ENCODE measurements at places on chromosomes 1 and 21. TPM values are rescaled to one million over a fixed set of nuclear protein-coding genes. Genes with fewer than 3 reads are reported as not detected.

DNA sequence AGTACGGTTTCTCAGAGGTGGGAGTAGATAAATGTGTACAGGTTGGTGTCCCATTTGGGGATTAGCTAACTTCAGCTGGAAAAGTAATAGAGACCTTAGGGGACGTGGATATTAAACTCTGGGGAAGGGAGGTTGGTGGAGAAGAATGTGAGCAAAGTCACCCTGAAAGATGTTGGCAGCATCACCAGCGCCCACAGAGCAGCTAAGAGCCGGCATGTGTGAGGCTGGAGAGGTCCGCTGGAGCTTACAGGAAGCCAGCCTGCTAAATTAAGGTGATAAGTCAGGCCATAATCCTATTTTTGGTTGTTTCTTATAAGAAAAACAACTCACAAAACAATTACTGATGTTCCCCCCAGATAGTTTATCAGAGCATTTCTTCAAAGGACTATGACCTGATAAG is 12.2 kb downstream of the PTGFRN start:
- H3K4me1 ChIP-seq: peaks cover 13% of the 10 kb centered on the region
- DNase-seq: no peak
- H3K36me3 ChIP-seq: no peaks in the 10 kb centered on the region
- no peak overlapping the region for H3K27ac ChIP-seq

GRCh38 chr1:201461645-201462441 is 7.1 kb downstream of the PHLDA3 start:
- H3K36me3 ChIP-seq: peaks cover 24% of the 10 kb centered on the region
- H3K27ac ChIP-seq: peak overlapping the region; percentile 33
- H3K27me3 ChIP-seq: no peaks in the 10 kb centered on the region
- DNase-seq: no peak
- no peak overlapping the region for H3K4me3 ChIP-seq

- no peak overlapping the region for H3K4me3 ChIP-seq
- no peaks in the 10 kb centered on the region for H3K36me3 ChIP-seq
- no peak for DNase-seq
- no peaks in the 10 kb centered on the region for H3K27me3 ChIP-seq
- H3K4me1 ChIP-seq: no peaks in the 10 kb centered on the region
Measured at GRCh38 chr1:85940656-85941306, 215.8 kb downstream of the COL24A1 start.

GRCh38 chr21:42406201-42406621 is 2.5 kb downstream of the UBASH3A start:
- H3K36me3 ChIP-seq: no peaks in the 10 kb centered on the region
- DNase-seq: no peak
- no peak overlapping the region for H3K4me3 ChIP-seq
- H3K27ac ChIP-seq: no peak overlapping the region
- peaks cover 4% of the 10 kb centered on the region for H3K4me1 ChIP-seq

GRCh38 chr1:11886986-11887665 is 28.4 kb upstream of the NPPB start:
- H3K36me3 ChIP-seq: no peaks in the 10 kb centered on the region
- H3K4me3 ChIP-seq: no peak overlapping the region
- no peak overlapping the region for H3K27ac ChIP-seq
- no peak for DNase-seq

GRCh38 chr1:21904704-21905520 is 32.2 kb downstream of the HSPG2 start:
- DNase-seq: no peak
- H3K36me3 ChIP-seq: peaks cover 10% of the 10 kb centered on the region
- H3K4me1 ChIP-seq: peaks cover 59% of the 10 kb centered on the region
- no peaks in the 10 kb centered on the region for H3K27me3 ChIP-seq
- H3K27ac ChIP-seq: no peak overlapping the region

GRCh38 chr1:13842497-13842896 is 142.5 kb downstream of the PRDM2 start:
- no peaks in the 10 kb centered on the region for H3K4me1 ChIP-seq
- no peak for DNase-seq
- no peaks in the 10 kb centered on the region for H3K27me3 ChIP-seq
- H3K27ac ChIP-seq: no peak overlapping the region
- H3K4me3 ChIP-seq: no peak overlapping the region

GRCh38 chr1:213687832-213688231 is 299.9 kb upstream of the PROX1 start:
- no peaks in the 10 kb centered on the region for H3K36me3 ChIP-seq
- peaks cover 3% of the 10 kb centered on the region for H3K4me1 ChIP-seq
- no peak overlapping the region for H3K4me3 ChIP-seq
- no peak overlapping the region for H3K27ac ChIP-seq

DNA sequence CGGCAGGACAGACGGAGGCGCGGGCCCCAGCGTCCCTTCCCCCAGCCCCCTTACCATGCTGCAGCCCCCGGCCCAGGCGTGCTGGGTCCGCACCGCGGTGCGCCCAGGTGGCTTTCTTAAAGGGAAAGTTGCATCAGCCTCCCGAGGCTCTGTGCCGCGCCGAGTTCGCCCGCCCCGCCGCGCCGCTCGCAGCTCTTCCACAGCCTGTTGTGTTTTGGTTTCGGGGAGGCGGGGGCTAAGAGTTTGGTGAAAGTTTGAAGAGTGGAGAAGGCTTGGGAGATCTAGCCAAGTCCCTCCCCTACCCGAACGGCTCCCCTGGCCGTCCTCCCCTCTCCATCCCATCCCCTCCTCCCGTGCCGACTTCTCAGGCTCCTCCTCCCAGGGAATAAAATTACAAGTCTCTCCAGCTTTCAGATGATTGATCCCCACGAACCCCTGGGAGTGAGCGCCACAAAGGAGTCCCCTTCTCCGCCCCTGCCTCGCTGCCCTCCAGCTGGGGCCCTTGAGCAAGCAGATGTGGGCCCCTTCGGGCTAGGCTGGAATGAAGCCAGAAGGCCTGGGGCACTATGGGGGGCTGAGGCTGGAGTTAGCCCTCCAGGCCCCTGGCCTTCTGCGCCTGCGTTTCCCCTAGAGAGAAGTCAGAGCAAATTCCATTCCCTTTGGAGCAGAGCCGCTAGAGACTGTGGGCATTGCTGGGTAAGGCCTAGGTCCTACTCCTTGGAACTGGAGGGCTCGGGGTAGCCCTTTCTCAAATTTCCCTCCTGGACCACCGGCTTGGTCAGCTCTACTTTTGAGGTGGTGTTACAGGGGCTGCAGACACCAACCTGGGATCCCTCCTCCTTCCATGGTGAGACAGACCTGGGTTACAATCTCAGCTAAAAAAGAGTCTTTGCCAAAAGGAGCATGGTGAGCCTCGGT is at the start of gene SLC6A9:
Gene SLC6A9 (minus strand): TSS at position 211 of the 918 bp plus-strand sequence. CDS start 7,185 bp downstream, outside the sequence.
- H3K4me1 ChIP-seq: peaks cover 54% of the 10 kb centered on the region
- no peaks in the 10 kb centered on the region for H3K36me3 ChIP-seq
- H3K27ac ChIP-seq: peak within 1 kb of the TSS; percentile 90
- peak within 1 kb of the TSS; percentile 80 for H3K4me3 ChIP-seq
- DNase-seq: peak; percentile 89

- H3K4me1 ChIP-seq: peaks cover 4% of the 10 kb centered on the region
- H3K36me3 ChIP-seq: peaks cover 2% of the 10 kb centered on the region
- DNase-seq: no peak
- H3K27me3 ChIP-seq: no peaks in the 10 kb centered on the region
- H3K4me3 ChIP-seq: no peak overlapping the region
Measured at GRCh38 chr1:244672946-244673682, 20.2 kb downstream of the DESI2 start.

DNA sequence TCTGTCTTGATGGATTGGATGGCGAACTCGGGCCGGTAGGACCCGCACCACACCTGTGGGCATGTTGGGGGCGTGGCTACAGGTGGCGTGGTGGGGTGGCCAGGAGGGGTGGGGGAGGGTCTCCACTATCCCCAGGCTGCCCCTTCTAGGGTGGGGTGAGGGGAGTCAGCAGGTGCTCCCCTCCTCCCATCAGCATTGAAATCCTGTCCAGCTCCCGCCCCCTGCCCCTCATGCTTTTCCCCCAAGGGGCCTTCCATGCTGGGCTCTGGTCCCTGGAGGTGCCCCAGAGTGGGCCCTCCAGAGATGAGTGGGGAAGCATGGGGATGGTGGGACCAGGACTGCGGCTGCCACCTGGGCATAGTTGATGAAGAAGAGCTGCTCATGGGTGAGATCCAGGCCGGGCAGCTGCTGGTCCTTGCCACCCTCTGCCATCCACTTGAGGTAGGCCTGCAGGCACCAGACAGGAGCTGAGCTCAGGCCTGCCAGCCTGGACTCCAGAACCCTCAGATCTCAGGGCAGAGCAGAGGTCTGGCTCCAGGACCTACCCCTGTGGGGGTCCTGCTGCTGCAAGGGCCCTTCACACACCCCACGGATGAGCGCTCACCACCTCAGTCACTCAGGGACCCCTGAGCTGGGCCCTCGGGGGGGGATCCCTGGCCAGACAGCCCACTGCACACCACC is 5.1 kb downstream of the PRXL2B start:
- DNase-seq: no peak
- no peak overlapping the region for H3K4me3 ChIP-seq
- peaks cover 36% of the 10 kb centered on the region for H3K36me3 ChIP-seq
- H3K4me1 ChIP-seq: peaks cover 33% of the 10 kb centered on the region
- no peaks in the 10 kb centered on the region for H3K27me3 ChIP-seq

DNA sequence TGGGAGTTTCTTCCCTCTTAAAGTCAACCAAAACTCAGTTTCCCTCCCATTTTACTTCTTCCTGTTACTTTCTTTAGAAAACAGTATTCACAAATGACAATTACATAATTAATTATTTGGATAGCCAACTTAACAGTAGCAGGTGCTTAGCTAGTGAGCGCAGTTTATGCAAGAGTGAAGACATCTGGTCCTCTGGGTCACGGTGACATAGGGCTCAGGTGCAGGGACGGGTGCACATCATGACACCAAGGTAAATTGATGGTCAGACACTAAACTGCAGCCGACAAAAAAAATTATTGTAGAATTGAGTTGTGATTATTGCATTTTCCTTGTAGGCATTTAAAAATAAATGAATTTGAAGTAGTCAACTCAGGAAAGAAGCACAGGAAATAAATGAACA is 142.0 kb upstream of the KCTD3 start:
- no peaks in the 10 kb centered on the region for H3K36me3 ChIP-seq
- DNase-seq: no peak
- no peaks in the 10 kb centered on the region for H3K27me3 ChIP-seq
- H3K27ac ChIP-seq: no peak overlapping the region
- no peaks in the 10 kb centered on the region for H3K4me1 ChIP-seq
- no peak overlapping the region for H3K4me3 ChIP-seq

DNA sequence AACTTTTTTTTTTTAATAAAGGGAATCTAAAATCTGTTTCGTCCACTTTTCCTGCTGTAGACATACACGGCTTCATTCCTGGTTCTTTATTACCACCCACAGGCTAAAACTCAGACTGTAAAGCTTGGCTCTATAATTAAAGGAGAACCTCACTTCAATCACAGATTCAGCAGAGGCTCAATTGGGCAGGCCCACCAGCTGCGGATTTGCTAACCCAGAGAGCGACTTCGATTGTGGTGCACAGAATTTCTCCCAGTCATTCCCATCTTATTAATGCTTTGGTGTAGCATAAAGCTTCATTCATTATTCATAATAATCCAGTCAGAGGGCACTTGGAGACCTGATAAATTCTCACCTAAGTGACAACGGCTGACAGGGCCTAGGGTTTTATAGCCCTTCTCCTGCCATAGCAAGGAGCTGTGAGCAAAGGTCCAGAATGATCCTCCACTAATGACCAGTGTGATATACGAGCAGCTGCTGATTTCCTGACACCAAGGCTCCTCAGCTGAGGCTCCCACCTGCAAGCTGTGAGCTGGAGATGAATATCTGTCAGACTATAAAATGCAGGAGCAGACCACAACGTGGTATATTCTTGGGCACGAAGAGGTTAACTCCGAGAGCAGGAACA is 149.0 kb downstream of the ATP6V1G3 start:
- DNase-seq: no peak
- H3K27ac ChIP-seq: no peak overlapping the region

- H3K36me3 ChIP-seq: no peaks in the 10 kb centered on the region
- peak overlapping the region; percentile 2 for H3K27ac ChIP-seq
- no peak overlapping the region for H3K4me3 ChIP-seq
- H3K4me1 ChIP-seq: peaks cover 28% of the 10 kb centered on the region
- H3K27me3 ChIP-seq: no peaks in the 10 kb centered on the region
Measured at GRCh38 chr1:89942825-89943658, 51.9 kb upstream of the ZNF326 start.

- H3K27ac ChIP-seq: no peak overlapping the region
- no peaks in the 10 kb centered on the region for H3K27me3 ChIP-seq
- H3K4me1 ChIP-seq: peaks cover 6% of the 10 kb centered on the region
- DNase-seq: no peak
- H3K36me3 ChIP-seq: peaks cover 82% of the 10 kb centered on the region
- H3K4me3 ChIP-seq: no peak overlapping the region
Measured at GRCh38 chr1:32775640-32776337, 41.4 kb downstream of the YARS1 start.

GRCh38 chr1:161175771-161176453 is 1.4 kb downstream of the B4GALT3 start:
- peak overlapping the region; percentile 91 for H3K4me3 ChIP-seq
- DNase-seq: no peak
- H3K27ac ChIP-seq: no peak overlapping the region
- H3K27me3 ChIP-seq: no peaks in the 10 kb centered on the region
- H3K36me3 ChIP-seq: peaks cover 48% of the 10 kb centered on the region

DNA sequence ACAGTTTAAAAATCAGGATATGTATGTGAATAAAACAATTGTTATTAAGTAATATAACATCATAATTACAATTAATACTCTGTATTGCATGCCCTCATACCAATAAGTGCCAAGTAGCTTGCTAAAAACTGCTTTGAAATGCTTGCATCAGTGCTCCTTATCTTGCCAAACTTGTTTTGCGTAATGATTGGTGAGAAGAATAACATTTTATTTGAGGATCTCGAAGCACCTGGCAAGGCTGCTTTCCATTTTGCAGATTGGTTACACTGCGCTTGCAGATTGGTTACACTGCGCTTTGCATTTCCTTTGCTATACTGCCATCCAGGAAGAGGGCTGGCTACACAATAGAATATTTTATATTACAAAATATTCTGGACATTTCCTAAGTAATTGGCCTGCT is 1.7 kb upstream of the PBX1 start:
- no peaks in the 10 kb centered on the region for H3K36me3 ChIP-seq
- no peak overlapping the region for H3K27ac ChIP-seq
- no peak overlapping the region for H3K4me3 ChIP-seq

- peaks cover 3% of the 10 kb centered on the region for H3K4me1 ChIP-seq
- H3K27me3 ChIP-seq: no peaks in the 10 kb centered on the region
- H3K27ac ChIP-seq: no peak overlapping the region
Measured at GRCh38 chr21:15212206-15212605, 147.4 kb upstream of the NRIP1 start.

SFPQ gene
- total RNA-seq: 241 TPM

AKR7A3 gene
- 3.2 TPM for total RNA-seq

IFI6 gene
- 247 TPM for total RNA-seq

NR5A2 gene
- total RNA-seq: 1.8 TPM

GNG4 gene
- total RNA-seq: 16.2 TPM
